Activated CD4-positive, alpha-beta T cell treated with anti-CD3 and anti-CD28 coated beads for 4 hours (primary cell): ENCODE measurements at places on chromosomes 12 and 14.

- DNase-seq, result no peak
These were observed 33.4 kb upstream of the IGF1 start for GRCh38 chr12:102513739-102514138.

DNA sequence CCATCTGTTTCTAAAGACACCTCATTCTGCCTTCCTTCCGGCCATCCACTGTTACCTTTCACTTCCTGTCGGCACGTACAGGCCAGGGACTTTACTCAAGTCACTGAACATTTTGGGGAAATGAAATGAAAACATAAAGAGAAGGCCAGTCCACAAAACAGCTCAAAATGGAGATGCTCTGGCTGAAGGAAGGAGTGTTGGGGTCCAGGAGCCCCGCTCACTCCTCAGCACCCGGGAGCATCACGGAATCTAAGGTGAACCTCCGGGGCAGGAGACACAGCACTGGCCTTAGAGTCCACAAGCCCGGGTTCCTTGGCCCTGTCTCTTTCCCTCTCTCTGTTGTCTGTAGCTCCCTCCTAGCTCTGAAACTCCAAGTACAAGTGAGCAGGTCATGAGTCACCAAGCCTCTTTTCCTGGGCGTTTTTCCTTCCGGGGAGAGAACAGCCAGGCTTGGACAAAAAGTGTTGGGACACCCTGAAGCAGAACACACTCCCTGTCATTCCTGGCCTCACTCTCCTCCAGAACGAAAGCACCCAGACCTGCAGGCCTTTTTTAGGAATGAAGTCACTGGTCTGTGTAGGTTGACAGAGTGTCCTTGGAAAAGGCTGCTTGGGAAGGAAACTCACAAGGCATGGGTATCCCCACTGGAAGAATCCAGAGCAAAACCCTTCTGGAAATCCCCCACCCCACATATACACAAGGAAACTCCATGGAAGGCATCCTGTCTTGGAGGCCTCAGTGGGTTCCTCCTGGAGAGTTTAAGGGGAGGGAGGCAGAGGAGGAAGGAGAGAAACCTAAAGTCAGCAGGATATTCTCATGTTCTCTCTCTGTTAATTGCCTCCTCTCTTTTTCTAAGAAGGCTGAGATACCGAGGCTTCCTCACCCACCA, 245.3 kb downstream of the ZFP36L1 start:
- DNase-seq, result no peak

DNA sequence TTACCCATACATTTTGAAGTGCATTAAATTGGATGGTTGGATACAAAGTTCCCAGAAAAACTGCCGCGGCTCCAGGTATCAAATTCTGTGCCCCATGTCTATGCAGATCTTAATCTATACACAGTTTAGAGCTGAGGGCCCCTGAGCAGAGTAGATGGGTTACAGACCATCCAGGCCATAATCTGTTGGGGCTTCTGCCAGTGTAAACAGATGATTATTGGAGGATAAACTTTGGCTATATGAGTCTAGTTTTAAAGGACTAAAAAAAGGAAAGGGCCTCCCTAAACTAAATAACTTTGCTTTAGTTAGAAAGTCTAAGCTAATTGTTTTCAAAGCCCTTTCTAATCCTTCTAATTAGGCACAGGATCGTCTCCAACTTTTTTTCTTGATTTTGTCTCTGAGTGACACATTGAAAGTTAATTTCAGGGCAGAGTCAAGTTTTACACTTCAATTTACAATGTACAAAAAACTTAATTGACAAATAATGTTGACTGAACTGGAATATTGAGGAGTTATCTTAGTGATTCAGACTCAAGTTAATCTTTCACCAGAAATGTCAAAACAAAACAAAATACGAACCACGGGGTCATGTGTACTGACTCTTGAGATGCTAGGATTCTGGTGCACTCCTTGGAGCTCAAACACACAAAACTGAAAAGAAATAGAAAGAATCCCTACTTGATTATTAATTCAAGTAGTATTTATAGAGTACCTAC, 133.9 kb upstream of the SCAF11 start:
- no peak for DNase-seq

- no peak for DNase-seq
These were observed 54.3 kb upstream of the TMCC3 start for GRCh38 chr12:94704452-94705306.

- no peak for DNase-seq
These were observed 165.7 kb upstream of the RBM19 start for GRCh38 chr12:114131824-114132223.

DNA sequence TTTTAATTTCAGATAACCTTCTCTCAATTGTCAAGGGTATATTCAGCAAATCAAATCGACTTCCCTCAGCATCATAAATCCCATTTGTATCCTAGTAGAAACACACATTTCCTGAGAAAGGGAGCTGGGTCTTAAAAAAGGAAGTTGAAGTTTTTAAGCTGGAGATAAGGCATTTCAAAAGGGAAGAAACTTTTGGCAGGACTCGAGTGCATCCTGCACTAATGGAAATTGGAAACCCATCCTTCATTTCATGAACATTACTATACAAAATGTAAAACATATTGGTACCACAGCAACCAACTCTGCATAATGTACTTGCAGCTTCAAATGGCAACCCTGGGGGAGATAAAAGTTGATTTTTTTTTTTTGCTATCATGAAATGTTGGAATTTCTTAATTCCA, 23.7 kb upstream of the TMCC3 start:
- DNase-seq, result no peak

GRCh38 chr14:101584055-101584859, 23.0 kb downstream of the DIO3 start:
- no peak for DNase-seq

DNA sequence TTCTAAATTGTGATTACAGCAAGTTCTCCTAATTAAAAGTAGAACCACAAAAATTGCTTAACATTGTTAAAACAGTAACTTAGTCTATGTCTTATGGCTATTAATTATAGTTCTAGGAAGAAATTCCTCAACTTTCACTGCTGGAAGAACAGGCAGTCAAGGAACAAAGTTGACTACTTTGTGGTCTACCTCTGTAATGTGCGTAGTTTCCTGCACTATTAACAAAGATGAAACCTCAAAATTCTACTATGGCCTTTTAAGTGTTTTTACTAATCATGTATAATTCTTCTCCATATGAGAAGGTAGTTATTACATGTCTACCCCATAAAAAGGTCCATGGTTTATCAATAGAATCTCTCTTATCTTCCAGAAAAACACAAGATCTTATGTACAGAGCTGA, 7.6 kb downstream of the RASSF9 start:
- DNase-seq, result no peak

GRCh38 chr12:9636150-9636850, 28.6 kb upstream of the KLRB1 start:
- no peak for DNase-seq

DNA sequence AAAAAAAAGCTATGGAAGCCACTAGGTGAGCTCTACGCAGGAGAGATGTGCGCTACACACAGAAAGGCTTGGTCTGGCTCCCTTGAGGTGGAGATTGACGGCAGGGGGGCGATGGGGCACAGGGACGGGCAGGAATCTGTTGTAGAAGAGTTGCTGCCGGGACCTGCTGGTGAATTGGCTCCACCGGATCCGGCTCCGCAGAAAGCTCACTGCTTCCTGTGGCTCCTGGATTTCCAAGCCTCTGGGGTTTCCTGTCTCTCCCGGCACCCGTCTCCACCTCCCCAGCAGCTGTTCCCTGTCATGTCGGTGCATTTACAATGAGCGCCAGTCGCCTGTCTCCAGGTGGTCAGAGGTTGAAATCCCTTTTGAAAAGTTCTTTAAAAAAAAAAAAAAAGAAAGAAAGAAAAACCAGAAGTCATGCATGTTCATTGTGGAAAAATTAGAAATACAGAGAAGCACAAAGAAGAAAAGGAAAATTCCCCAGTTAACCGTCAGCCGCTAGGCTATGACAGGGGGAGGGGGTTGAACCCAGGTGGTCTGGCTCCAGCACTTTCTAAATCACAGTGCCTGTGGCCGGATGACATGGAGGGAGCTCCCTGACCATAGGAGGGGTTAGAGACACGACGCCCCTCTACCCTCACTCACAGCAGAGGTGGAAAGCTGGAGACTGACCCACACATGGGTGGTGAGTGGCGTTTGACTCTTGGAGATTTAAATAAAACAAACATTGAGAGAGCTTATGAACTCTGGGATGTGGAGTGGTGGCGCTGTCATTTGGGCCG, 20.8 kb downstream of the FAM222A start:
- no peak for DNase-seq

GRCh38 chr12:108821407-108822397, 35.7 kb downstream of the SSH1 start:
- no peak for DNase-seq

DNA sequence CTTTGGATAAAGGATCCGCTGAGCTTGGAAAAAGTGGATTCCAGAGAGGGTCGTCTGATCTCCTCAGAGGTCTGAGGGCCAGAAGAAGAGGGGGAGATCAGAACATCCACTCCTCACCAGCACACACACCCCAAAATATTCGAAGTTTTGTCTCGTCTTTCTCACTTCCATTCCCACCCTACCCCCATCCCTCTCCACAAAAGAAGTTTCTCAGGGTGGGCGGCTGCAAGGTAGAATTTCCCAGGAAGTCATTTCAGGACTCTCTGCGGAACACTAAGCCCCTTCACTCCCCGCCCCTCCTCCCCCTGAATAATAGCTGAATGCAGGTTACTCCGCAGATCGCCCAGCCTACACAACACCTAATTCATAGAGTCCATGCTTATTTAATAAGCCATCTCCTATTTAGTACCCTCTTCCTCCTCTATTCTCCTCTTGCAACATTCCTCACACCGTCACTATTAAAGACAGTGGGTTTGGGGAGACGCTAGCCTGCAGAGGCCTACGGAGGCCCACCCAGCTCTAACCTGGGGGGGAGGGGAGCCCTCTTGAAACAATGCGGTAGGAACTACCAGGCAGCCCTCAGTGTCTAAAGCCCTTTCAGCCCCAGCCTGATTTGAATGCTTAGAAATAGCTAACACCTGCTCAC, 649 bp upstream of the SALL2 start:
- no peak for DNase-seq

DNA sequence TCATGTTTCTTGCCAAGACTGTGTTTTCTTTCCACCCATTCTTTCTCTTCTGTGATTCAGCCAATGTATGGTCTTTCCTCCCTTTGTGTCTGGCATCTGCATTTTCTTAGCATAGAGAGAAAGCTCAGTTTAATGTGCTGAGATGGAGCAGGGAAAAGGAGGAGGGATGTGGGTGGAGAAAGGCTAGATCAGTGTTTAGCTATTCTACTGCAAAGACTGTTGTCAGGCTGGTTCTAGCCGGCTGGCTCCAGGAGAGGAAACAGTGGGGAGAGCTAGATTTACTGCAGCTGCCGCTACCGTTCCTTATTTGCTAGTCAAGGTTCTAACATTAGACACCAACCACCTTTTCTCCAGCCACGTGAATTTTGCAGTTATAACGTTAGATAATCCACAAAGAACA, 5.2 kb upstream of the RIMKLB start:
- DNase-seq, result no peak

GRCh38 chr12:98780261-98780660, 135.2 kb downstream of the APAF1 start:
- no peak for DNase-seq
